ENCODE measurements at places on chromosomes 4 and X.

DNA sequence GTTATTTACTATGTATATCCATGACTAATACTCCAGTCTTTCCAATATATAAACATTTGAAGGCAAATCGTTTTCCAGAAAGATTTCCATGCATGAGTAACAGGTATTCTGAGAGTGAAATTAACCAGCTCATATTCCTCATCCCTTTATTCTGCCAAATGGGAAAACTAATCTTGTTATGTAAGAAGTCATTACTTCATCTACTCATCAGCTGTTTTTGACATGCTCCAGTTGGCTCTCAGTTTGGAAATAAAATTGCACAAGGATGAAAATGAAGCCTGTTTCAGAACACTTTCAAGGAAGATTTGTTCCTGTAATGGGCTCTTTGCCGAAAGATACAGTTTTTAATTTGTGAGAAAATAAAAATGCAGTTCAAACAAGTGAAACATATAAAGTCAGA lies 121.9 kb downstream of the KCTD8 start:
- DNase-seq: no peak

DNA sequence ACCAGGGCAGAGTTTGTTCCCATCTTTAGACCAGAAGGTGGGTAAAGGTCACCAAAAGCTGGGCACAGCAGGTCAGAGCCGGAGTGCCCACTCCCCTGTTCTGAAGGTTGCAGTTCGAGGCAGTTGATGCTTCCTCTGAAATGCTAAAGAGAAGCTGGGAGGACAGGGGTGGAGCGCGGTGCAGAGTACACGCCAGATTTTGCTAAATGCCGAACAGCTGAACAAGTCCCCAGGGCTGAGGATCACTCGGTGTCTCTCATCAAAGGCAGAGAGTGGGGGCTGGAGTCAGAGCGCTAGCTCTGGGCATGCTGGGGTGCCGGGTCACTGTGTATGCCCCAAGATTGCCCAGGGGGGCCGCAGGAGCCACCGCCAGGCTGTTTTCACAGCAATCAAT lies 197.0 kb downstream of the BCOR start:
- DNase-seq: no peak

- DNase-seq: no peak
Measured at GRCh38 chr4:66564901-66565651, 894.8 kb upstream of the EPHA5 start.

DNA sequence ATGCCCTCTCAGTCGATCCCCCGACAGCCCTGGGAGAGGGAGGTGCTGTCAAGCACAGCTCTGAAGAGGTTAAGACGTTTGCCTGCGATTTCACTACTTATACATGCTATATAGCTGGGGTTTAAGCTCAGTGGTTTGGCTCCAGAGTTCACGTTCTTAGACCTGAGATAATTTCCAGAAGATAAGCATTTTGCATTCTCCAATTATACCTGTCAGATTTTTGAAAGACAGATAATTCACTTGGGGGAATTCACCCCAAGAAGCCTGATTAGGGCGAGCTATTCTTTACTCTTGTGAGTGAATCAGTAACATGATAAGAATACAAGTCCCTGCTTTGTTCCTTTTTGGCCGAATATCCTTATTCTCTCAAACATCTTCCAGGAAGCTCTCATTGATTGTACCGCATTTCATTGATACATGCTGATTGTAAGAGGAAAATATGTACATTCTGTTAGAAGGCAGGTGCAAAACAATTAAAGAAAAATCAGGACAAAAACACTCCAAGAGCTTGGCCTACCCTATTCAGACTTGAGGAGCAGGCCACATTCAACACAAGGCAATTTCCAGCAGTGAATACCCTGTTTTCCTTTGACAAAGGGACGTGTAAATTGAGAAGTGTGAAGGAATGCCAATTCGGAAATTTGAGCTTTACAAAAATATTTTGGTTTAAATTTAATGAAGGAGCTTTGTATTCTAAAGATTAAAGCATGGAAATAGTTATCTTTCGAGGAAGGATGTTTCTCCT lies 30.2 kb downstream of the TENM3 start:
- no peak for DNase-seq

DNA sequence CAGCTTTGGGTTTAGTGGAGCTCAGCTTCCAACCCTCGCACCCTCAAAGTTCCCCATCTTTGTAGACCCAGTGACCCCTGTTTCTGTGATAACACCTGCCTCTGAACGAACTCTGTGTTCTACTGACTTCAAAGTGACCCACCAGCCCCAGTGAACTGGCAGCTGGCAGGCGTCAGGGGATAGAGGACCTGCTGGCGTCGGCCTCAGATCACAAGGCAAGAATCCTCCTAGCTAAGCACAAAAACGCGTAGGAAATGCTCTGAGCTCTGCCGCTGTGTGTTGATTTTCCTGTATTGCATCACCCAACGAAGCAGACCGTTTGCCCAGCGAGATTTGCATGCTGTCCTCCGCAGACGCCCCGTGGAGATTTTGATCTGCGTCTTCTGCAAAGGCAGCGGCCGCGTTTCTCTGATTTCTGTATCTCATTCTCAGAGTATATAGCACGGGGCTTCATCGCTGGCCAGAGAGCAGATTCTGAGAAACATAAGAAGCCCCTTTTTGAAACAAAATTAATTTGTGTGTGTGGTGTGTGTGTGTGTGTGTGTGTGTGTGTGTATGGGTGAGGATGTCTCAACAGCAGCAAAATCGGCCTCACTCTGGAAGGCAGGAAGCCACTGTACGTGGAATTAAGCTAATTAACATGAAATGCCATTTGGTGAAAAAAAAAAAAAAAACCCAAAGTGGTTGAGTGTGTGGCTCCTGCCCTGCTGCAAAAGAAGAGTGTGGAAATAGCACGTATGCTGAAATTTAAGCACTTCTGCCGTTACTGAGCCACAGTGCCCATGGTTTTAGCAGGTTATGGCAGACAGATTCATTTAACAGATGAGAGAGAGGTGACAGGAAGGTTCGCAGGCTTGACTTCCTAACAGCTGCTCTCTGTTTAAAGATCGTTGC lies 29.2 kb upstream of the ASMTL start:
- DNase-seq: peak; percentile 72

GRCh38 chrX:115561605-115562479 lies 868 bp downstream of the PLS3 start:
- no peak for DNase-seq

DNA sequence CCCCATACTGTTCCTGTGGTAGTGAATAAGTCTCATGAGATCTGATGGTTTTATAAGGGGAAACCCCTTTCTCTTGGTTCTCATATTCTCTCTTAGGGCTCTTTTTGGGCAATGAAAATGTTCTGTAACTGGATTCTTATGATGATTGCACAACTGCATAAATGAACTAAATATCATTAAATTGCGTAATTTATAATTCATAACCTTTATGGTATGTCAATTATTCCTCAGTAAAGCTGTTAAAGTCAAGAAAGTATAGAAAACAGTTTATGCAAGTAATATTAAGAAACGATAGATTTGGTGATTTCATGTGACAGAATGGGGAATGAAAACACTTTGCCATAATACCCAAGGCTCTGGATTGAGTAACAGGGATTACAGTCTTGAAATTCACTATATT lies 33.5 kb upstream of the SPANXD start:
- no peak for DNase-seq

GRCh38 chr4:11430536-11430935 lies 1.8 kb upstream of the HS3ST1 start:
- no peak for DNase-seq

GRCh38 chr4:186915816-186916215 lies 192.2 kb upstream of the FAT1 start:
- DNase-seq: no peak

GRCh38 chr4:104973708-104974107 lies 173.0 kb upstream of the TET2 start:
- DNase-seq: no peak

DNA sequence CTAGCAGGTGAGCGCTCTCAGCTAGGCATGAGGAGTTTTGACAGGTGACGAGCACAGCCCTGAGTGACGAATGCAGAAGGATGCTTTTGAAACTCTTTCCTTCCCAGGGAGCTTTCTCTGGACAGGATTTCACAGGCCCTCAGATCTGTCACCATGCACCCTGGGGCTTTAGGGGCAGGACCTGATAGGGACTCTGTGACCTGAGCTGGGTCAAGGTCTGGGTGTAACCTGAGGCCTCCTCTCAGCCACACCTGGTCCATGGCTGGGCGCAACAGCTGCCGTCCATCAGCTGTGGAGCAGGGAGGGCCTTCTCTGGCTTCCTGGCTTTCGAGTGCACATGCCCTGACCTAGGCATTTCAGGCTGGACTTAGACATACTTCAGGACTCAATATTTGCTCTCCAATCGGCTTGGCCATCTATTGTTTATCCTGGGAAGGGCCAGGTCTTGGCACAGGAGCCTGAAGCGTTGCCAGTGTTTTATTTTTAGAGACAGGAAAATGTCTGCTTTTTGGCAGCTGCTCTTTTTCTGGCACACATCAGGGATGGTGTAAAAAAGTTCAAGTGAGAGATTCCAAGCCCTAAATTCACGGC lies 56.4 kb downstream of the C4orf51 start:
- DNase-seq: no peak

DNA sequence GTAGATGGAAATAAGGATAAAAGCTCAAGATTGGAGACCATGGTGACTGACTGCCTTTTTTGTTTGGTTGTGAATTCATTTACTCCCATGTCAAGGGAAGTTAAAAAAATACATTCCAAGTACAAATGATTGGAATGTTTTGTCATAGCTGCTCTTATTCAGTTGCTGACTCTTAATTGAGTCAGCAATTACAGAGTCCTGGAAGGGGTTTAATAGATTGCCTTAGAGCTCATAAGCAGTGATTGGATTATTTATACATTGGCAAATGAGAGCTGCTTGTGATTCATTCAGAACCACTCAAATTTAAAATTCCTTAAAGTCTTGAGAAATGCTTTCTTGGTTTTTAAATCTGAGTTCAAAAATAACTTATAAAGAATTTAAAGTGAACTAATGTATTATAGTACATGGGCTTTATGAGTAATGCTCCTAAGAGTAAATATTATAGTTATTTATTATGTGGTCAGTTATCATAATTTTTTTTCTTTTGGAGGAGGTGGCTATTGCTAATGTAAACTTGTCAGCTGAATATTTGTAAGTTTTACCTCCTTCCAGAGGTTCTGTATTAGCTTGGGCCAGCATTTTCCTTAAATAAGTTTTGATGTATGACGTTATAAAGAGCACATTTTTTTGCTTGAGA lies 13.6 kb downstream of the JADE1 start:
- DNase-seq: no peak

- DNase-seq: no peak
Measured at GRCh38 chr4:28373191-28373590, 1512.5 kb downstream of the STIM2 start.
